Stimulated activated CD4-positive, alpha-beta T cell treated with anti-CD3 and anti-CD28 coated beads, Interleukin-2, amount 100 ng/mL, for 24 hours (primary cell): ENCODE measurements at places on chromosomes 13 and 19.

DNA sequence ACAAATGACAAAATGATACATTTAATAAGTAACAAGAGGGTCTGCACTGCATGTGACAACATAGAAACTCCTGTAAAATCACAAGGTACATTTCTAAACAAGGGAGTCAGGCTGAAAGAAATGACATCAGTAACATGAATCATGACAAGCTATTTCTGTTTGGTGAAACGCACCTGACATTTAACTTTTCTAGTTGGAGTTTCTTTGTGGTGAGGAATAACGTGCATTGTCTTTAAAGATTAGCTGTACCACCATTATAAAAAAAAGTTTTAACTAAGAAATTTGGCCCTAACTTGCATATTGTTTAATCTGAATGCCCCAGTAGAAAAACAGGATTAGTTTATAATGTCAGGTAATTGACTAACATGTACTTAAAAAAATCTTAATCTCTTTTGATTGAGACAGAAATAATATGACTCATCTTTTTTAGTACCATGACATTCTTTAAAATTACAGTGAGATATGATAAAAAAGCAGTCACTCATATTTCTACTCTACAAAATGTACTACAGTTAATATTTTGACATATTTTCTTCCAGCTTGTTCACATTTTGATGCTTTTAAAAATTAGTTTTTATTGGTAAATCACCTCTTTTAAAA, 418.2 kb downstream of the KLF12 start:
- DNase-seq: no peak

- DNase-seq: peak; percentile 97
Observed at GRCh38 chr19:1020868-1021425, at the start of gene TMEM259. Gene TMEM259 (minus strand): TSS chr19:1021123. CDS start chr19:1020996, 127 bp downstream.

GRCh38 chr19:34172661-34173192, 423 bp downstream of the LSM14A start:
- DNase-seq: peak; percentile 38

GRCh38 chr19:3710265-3710812, 2.2 kb downstream of the TJP3 start:
- no peak for DNase-seq

GRCh38 chr19:19542507-19542906, 4.4 kb downstream of the CILP2 start:
- DNase-seq: no peak

DNA sequence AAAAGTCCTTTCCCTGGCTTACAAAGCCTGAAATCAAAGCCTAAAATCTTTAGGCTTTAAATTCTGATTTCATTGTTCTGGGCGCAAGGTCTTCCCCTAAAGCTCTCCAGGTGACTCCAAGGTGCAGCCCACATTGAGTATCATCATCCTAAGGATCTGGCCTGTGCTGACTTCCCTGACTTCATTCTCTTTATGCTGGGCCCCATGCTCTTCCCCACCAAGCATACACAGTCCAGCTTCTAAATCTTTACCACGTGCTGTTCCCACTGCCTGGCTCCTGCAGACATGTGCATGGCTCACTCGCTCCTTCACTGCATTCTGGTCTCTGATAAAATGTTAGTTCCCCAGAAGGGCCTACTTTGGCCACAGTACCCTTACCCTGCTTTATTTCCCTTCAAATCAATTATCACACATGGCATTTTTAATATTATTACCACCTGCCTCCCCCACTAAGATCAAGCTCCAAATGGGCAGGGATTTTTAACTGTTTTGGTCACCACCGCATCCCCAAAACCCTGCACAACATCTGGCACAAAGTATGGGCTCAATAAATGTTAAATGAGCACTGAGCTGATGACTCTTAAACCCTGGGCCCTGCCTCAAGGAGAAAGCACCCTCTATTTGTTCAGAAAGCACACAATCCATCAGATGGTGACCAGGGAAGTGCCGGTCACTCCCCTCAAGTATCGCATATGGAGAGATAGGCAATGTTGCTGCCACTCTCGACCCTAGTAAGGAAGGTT, 3.3 kb downstream of the FBL start:
- no peak for DNase-seq

- DNase-seq: no peak
Observed at GRCh38 chr19:33840783-33841182, 44.1 kb downstream of the KCTD15 start.

- DNase-seq: no peak
Observed at GRCh38 chr13:101116826-101117225, 299.5 kb downstream of the NALCN start.

DNA sequence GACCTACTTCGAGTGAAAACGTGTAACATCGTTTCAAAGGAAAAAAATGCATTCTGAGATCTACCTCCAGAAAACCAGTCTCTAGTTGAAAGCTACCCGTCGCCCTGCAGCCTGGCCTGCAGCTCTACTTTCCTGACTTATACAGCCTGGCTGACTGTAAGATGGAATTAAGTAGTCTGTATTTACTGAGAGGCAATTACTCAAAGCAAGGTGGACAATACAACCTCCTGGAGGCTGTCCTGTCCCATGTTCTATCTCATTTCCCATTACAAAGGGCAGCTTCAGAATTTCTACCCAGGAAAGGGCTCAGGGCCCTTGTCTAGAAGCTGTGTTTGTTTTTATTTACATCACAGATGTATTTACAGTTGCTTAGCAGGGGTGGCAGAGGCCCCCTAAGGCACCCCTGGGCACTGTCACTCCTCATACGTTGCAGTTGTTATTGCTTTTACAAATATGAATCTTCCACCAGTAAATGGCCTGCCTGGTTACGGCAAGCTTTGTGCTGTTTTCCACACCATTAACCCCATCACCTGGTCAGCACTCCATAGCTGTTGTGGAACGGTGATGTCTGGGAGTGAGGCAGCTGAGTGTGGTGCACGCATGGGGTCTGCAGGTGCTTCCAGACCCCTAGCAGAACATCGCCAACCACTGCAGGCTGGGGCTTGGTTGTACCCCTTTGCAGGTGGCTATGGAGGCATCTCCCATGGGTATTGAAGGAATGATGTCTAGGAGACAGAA, 46.3 kb upstream of the MTIF3 start:
- no peak for DNase-seq

GRCh38 chr19:2726160-2726855, 5.1 kb upstream of the DIRAS1 start:
- DNase-seq: no peak

GRCh38 chr19:37931881-37932655, 25.1 kb downstream of the SIPA1L3 start:
- DNase-seq: no peak

- no peak for DNase-seq
Observed at GRCh38 chr13:101416181-101417042, at the start of gene NALCN. Gene NALCN (minus strand): TSS chr13:101416508. CDS start chr13:101399126, 17,382 bp downstream.

- DNase-seq: no peak
Observed at GRCh38 chr13:45226024-45226423, 25.2 kb upstream of the KCTD4 start.

GRCh38 chr19:45071969-45072790, 4.1 kb downstream of the ZNF296 start:
- DNase-seq: no peak

DNA sequence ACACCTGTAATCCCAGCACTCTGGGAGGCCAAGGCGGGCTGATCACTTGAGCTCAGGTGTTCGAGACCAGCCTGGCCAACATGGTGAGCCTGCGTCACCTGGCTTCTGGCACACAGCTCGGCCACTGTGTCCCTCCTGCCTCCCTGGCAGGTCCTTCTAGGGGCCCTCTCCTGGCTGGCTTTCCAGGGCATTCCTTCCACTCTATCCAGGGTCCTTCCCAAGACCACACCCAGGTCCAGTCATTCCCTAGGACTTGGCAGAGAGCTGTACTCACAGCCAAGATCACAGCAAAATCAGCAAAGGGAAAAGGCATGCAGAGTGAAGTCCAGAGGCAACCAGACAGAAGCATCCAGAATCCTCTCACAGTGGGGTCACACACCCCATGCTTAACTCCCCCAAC, 9.7 kb upstream of the HSH2D start:
- no peak for DNase-seq

GRCh38 chr19:31530781-31531180, 181.5 kb upstream of the TSHZ3 start:
- DNase-seq: no peak

GRCh38 chr13:83048419-83048818, 833.9 kb downstream of the SLITRK1 start:
- DNase-seq: no peak

GRCh38 chr13:107788464-107789165, 426.7 kb downstream of the LIG4 start:
- no peak for DNase-seq

GRCh38 chr13:26377038-26377437, 123.1 kb downstream of the CDK8 start:
- DNase-seq: no peak

GRCh38 chr19:13079542-13079986, 23.1 kb downstream of the LYL1 start:
- no peak for DNase-seq

GRCh38 chr13:53269634-53270033, 241.0 kb downstream of the OLFM4 start:
- DNase-seq: no peak

DNA sequence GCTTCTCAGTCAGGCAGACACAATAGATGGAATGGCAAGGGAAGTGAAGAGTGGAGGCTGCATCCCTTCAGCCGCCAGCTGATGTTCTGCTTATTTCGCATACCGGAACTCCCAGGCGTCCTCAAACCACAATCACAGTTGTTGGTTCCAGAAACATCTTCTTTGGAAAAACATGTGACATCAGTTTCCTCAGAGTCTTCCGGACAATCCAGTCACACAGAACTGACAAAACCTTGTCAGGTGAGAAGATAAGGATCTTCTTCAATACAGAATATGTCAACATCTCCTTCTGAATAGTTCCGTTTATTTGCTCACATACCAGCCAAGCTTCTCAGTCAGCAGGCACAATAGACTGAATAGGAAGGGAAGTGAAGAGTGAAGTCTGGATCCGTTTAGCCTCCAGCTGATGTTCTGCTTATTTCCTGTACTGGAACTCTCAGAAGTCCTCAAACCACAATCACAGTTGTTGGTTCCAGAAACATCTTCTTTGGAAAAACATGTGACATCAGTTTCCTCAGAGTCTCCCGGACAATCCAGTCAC, 45.1 kb upstream of the CEACAM21 start:
- DNase-seq: no peak

DNA sequence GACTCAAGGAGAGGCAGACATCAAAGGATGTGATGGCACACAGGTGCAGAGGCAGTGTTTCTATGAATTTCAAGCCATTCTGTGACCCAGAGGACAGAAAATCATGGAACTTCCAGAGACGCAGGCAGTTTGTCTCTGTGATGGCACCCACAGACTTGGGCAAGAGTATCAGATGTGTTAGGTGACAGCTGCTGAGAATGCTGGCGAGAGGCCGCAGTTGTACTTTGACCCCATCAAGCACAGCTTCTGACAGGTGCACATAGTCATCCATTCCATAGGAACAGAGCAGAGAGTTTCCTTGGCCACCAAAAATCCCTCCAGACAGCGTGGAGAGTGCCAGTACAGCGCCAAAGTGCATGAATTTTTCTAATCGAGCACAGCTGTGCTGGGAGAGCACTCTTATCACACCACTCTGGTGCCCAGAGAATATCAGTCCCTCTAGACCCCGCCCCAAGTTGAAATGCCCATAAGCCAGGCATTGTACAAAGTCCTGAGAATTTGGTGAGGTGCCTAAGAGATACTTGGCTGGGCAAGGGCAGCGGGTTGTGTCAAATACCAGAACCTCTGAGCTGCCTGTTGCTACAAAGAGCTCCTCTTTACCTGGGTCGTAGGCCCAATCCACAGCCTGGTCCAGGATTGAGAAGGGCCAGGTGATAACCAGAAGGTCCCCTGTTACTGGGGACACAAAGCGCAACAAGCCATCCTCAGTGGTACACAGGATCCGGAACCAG, 12.4 kb downstream of the WDR87 start:
- no peak for DNase-seq

GRCh38 chr19:7678971-7679751, 1.5 kb upstream of the TRAPPC5 start:
- peak; percentile 66 for DNase-seq

DNA sequence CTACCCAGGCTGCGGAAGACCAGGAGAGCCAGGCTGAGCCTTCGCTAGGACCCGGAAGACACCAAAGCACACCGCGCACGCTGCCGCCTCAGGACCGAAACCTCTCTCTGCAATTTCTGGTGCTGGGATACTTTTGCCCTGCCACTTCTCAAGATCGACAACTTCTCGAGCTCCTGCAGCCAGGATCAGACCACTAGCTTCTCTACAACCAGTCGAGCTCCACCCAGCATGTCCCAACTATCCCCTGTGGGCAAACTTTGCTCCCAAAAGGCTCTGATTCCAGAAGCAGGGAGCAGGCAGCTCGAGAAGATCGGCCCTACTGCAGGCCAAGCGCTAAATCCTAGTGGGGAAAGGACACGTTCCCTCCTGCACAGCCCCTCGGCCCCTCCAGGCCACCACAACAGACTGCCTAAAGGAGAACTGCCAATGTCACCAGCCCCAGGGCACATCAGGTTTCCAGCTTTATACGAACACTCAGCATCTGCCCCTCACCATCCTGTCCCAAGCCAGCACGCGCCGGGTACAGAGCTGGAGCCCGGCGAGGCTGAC, 979 bp downstream of the AKAP8 start:
- peak; percentile 64 for DNase-seq

DNA sequence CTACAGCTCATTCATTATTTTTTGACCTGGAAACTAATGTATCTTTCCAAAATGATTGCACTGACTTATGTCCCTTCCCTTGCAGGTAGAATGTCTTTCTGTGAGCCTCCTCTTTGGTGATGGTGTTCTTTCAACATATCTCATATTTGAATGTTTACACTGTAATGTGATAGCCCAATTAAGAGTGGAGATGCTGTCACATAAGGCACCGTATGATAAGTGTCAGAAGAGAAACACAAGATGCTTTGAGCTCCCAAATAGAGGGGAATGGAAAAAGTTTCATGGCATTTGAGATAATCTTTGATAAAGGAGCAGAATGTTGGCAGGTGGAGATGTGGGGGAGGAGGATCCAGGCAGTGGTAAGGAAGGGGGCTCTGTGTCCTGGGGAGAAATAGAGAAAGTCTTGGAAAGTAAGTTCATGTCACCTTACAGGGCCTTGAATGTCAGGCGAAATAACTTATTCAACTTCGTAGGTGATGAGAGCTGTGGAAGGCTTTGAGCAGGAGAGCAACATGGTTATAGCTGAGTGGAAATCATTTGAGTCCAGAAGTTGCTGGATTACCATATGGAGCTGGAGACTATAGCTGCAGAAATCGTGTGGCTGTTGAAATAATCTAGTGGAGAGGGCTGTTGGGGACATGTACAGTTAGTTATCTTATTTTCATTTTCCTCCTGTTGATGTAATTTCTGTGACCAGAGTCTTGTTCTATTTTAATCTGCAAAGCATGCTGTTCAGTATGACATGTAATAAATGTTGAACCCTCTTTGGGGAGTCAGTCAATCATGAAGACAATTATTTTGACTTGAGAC, 10.3 kb upstream of the RNF113B start:
- no peak for DNase-seq

- DNase-seq: no peak
Observed at GRCh38 chr13:21879263-21879914, 208.5 kb downstream of the FGF9 start.

- no peak for DNase-seq
Observed at GRCh38 chr13:34913040-34913439, 29.0 kb upstream of the NBEA start.
